ENCODE measurements at places on chromosomes 4 and X.

- peak; percentile 32 for DNase-seq
Observed at GRCh38 chr4:144754562-144755410, 108.8 kb downstream of the HHIP start.

DNA sequence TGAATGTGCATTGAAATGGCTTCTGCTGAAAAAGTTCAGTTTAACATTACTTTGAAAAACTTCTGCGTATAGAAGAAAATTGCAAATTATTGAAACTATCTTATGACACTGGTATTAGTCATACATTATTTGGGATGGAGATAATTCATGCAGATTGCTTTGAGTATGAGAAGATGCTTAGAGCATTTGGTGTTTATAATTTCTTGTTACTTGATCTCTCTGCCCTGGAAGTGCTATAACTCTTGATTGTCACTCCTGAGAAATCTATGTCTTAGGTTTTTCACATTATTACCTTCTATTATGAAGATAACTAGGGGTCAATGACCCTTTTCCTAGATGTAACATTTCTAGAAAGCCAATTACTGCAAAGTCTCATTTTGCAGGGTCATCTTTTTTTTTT, 36.4 kb downstream of the TMEM131L start:
- DNase-seq, result no peak

DNA sequence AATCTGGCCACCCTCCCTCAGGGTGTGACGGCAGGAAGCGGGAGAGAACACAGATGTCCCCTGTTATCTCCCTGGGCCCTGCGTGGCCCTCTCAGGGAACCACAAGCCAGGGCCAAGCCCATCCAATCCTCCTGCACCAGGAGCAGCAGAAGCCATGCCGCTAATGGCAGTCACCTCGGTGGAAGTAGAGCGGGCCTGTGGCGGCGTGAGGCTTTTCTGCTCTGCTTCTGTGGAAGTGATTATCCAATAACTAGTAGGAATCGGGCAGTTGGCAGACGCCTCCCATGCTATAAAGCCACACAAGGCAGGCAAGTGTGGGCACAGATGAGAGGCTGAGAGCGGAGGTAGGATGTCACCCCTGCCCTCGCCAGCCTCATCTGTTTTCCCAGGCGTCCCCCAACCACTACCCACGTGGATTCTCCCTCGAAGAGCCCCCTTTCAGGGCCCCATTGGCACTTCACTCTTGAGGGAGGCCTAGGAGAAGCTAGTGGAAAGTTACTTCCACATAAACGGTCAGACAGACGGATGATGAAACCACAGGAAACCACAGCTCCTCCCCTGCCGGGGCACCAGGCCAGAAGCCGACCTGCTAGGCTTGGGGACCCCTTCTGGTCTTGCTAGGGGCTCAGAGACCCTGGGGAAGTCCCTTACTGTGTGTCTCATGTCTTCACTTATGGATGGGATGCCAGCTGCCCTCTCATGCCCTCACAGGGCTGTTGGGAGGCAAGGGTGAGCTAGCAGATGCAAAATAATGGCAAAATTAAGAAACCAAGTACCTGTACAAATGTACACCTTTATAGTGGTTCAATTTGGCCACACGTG, 18.8 kb upstream of the TMSB4X start:
- DNase-seq, result peak; percentile 71

GRCh38 chrX:82945332-82945731, 562.8 kb upstream of the POU3F4 start:
- DNase-seq, result no peak

DNA sequence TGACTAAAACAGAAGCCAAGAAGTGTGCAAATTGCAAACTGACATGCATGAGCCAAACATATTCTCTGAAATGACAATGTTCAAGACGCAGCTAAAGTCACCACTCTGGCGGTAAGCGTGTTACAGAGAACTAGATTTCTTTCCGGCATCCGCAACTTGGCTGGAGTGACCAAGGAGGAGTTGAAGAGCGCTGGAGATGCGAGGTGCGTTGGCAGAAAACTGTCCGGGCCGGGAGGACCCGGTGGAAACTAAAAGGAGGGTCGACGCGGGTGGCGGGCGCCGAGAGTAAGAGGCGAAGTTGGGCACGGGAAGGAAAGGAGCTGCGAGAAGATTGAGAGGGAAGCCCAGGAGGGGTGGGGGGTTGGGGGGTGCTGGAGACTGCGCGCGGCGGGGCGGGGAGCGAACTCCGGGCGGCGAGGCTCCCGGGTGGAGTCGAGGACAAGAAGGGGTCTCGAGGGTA, 807 bp downstream of the SEL1L3 start:
- peak; percentile 48 for DNase-seq

- DNase-seq, result no peak
Observed at GRCh38 chr4:102994803-102995202, 24.7 kb downstream of the SLC9B1 start.
